ENCODE measurements at places on chromosomes 7 and 10.
A peak's percentile ranks its signal among the peaks of the same experiment; 100 is the strongest.

DNA sequence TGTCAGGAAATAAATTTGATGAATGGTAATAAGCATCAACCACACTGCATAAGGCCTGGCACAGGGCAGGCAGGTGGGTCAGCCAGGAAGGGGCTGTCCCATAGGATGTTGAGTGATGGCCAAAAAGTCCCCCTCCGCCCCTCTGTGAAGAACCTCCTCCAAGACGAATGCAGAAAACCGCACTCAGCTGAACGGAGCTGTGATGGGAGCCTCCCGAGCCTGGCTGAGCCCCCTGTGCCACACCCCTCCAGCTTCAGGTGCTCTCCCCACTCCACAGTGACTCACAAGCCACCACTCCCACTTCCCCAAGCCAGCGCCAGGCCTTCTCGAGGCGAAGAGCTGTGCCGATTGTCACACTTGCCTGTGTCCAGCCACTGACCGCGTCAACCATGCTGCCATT, 184.2 kb downstream of the MAD1L1 start:
- DNase-seq: no peak

DNA sequence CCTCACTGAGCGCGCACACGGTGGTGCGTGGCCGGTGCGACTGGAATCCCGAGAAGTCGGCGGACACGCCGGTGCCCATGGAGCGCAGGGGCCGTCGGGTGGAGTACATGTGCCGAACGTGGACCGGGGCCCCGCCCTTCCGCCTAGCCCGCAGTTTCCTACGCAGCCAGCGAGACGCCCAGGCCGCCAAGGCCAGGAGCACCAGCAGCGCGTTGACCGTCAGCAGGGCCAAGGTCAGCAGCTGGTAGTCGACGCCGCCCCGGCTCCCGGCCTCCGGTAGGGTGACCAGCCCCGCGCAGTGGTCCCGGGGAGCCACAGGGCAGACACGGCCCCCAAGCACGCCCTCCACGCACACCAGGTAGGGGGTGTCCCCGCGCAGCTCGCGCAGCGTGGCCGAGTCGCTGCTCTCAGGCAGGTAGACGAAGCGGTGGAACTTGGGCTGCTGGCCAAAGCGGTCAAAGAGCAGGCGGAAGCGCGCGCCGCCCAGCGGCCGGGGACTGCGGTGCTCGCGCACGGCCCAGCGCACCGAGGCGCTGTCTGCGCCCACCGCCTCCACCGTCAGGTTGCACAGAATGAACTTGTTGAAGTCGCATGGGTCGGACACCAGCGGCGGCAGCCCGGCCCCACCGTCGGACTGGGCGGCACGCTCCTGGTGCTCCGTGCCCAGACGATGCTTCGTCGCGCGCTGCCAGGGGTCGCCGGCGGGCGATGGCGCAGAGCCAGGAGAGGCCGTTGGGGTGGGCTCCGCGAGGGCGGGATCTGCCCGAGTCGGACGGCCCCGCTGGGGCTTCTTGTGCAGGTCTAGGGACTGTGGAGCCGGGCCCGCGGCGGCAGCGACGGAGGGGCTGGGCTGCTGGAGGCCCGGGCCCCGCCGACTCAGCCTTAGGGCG, 2.2 kb downstream of the TRIL start:
- peak; percentile 58 for DNase-seq

GRCh38 chr7:87369216-87369615, 23.8 kb downstream of the CROT start:
- no peak for DNase-seq

GRCh38 chr10:27746397-27747095, 927 bp upstream of the MKX start:
- no peak for DNase-seq

GRCh38 chr7:55055479-55055878, 36.7 kb downstream of the EGFR start:
- DNase-seq: no peak

- DNase-seq: peak; percentile 59
These were observed 1.0 kb downstream of the CHST15 start for GRCh38 chr10:124092250-124092859.

DNA sequence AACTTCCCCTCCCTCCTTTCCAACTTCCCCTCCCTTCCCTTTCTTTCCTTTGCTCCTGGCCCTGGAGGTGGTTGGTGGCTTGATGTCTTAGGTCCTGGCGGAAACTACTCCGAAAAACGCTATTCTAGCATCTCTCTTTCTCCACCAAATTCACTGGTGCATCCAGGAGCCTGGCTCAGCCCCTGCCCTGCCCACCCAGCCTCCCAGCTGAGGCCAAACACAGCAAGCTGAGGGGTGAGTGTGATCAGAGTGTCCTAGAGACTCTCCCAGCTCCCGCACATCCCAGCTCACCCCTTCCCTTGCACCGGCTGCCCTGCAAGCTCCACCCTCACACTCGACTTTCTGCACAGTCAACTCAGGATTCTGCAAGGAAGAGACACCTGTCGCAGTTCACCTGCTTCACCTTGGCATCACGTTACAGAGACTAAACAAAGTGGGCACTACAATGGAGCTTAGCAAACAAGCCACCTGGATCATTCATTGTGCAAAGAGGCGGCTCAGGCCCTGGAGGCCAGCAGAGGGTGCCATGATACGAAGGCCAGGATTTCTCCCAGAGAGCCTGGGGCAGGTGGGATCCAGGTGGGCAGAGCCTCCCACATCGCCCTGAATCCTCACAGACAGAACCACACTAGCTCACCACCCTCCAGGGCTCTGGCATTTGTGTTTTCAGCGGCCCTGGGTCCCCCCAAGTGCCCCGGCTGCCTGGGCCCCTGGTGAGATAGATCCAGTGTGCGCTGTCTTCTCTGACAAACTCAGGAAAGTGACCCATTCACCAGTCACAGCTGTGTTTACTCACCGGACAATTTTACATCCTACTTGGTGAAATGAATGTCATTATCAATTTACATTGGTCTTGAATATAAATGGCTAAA, 169.6 kb downstream of the TCERG1L start:
- no peak for DNase-seq

DNA sequence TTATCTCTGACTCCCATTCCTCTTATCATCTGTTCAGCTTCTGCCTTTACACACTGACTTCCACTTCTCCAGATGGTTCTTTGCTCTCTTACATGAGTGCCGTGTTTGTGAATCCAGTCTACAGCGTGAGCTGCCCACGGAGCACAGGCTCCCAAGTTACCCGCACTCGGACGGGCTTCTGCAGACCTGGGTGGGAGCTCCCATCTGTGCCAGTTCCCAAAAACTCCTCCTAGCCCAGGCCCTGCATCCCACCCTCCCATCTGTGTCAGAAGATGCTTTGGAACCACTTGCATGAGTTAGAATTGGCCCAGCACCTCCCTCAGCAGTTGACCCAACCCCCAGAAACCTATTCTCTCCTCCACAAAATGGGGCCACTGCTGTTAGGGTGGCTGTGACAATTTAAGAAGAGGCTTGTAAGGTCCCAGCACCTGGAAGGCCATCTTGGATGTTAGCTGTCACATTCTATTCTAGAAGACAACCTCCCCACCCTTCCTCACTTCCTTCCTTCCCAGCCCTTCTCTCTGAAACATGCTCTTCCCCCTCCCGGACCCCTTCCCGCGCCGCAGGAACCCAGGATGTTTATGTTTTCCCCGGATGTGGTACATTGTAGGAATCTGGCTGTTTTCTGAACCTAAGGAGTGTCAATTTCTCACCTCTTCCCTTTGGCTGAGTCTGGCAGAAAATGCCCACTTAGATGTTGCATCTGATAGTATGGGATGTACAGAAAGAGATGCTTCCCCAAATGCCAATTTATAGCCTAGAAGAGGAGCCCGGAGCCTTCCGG, 79.2 kb downstream of the CCDC3 start:
- DNase-seq: no peak

DNA sequence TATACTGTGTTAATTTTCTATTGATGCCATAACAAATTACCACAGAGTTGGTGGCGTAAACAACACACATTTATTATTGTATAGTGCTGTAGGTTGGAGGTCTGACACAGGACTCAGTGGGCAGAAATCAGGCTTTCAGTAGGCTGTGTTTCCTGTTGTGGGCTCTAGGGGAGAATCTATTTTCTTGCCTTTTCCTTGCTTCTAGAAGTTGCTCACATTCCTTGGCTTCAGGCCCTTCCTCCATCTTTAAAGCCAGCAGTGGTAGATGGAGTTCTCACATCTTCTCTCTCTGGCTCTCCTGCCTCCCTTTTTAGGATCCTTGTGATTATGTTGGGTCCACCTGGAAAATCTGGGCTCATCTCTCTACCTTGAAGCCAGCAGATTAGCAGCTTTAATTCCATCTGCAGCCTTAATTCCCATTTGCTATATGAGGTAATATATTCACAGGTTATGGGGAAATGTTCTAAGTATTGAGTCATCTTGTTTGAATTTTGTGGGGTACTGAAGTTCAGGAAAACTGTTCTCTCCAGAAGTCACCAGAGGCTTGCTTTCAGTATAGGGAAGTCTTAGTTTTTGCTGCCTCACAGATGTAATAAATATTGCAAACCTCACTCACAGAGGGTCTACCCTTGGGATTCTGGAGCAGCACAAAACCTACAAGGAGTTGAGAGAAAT, 38.9 kb downstream of the CCNY start:
- no peak for DNase-seq

- DNase-seq: no peak
These were observed 180.6 kb downstream of the CYP26A1 start for GRCh38 chr10:93254180-93254853.

DNA sequence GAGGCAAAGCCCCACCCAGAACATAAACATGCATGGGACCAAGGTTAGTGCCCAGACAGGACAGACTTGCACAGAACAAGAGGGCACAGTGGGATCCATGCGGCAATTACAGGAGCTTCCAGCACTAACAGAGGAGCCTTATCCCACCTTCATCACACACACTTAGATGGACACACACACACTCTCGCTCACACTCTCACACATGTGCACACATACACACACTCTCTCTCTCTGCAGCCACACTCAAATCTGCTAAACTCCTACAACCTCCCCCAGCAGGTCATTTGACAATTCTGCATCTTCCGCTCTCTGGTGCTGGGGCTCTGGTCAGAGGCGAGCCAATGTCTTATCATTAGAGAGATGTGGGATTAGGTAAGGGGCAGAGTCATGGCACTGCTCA, 120.5 kb downstream of the UBE2H start:
- no peak for DNase-seq

GRCh38 chr7:27117887-27118491, 12.6 kb downstream of the HOXA4 start:
- DNase-seq: no peak

DNA sequence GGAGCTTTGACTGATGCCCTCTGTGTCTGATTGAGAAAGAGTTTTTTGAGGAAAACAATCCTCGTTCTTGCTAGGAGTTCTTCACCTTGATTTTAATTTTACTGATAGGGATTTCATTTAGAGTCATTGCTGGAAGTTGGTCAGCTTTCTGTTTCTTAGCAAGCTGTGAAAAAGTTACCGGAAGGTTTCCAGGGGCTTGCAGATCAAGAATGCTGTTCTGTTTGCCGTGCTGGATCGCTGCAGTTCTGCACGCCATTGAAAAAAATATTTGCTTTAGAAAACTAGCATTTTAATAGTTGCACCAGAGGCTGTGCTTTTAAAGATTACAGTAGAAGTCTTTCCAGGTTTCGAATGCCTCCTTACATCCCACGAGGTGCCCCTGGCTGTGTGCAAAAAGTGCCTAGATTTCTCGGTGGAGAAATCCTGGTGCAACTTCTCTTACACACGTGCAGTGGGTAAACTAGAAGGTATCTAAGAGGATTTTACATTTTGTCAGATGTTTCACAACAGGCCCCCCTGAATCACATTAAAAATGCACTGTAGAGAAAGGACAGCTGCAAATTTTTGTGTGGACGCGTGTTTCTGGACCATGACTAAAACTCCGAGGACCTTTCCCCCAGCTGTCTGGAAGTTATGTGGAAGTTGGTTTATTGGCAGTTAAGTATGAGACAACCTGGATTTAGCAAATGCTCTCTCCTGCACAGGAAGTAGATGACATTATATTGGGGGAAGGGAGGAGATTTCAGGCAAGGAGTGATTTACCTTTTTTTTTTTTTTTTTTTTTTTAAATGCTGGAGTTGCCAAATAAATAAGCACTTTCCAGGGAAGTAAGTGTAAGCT, 5.8 kb downstream of the TCF7L2 start:
- DNase-seq: no peak

DNA sequence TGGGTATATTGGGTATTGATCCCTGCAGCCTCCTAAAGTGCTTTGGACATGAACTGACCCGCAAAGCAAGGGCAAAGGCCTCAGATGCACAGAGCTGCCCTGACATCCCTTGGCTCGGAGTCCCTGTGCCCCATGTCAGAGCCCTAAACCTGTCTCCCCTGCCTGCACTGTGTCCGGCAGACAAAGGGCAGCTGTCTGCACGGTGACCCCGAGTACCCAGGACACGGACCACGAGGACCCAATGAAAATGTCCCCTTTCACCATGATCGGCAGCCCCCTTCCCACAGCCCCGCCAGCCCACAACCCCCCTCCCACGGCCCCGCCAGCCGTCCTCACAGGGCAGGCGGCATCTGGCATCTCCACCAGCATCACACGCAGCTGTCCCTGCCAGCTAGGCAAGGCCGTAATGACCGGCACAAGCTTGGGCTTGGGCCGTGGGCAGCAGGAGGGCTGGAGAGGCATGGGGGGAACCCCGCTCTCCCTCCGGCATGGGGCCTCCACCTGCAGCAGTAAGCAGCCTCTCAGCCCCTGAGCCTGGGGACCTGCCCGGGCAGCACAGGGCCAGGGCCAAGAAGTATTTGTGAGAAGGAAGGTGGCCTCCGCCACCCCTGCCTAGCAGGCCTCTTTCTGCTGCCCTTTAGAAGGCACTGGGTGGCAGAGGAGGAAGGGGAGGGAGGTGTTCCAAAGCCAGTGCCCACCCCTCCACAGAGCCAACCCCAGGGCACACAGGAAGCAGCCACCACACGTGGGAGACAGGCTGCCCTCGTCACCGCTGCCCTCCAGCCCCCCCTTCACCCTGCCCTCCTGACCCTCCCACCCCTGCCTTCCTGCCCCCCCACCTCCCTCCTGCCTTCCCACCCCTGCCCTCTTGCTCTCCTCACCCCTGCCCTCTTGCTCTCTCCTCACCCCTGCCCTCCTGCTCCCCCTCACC, 10.1 kb downstream of the NUDT1 start:
- DNase-seq: peak; percentile 54

- no peak for DNase-seq
These were observed 14.8 kb downstream of the FOXL3 start for GRCh38 chr7:304574-305409.

DNA sequence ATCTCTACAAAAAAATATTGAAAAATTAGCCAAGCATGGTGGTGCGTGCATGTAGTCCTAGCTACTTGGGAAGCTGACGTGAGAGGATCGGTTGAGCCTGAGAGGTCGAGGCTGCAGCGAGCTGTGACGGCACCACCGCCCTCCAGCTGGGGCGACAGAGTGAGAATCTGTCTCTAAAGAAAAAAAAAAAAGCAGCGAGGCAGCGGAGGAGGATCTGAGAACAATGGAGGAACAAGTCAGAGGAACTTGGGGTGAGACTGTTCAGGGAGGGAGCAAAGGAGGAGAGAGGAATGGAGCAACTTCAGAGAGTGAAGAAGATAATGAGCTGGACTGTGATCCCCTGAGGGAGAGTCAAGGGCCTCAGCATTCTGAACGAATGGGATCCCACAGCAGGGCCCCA, 85.4 kb downstream of the MKX start:
- no peak for DNase-seq

All from hematopoietic multipotent progenitor cell (in vitro differentiated cells).